ENCODE measurements at places on chromosomes 7 and 10.

DNA sequence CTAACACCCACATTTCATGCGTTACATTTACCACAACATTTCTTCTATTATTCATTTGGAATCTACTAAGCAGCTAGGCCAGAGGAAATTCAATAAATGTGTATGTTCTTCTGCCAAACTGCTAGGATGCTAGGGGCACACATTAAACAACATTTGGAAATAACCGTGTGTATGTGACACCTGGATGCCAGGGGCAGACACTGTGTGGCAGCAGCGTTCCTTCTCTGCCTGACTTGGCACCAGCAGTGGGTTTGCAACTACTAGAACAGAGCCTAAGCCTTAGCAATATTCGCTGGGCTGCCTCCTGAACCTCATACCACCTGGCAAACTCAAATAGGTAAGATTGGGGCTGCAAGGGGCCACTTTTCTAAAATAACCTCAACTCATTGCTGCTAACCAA lies 182.1 kb downstream of the CHCHD3 start:
- no peak for DNase-seq

- DNase-seq, result no peak
Observed at GRCh38 chr10:14459665-14460064, 128.9 kb upstream of the FRMD4A start.

DNA sequence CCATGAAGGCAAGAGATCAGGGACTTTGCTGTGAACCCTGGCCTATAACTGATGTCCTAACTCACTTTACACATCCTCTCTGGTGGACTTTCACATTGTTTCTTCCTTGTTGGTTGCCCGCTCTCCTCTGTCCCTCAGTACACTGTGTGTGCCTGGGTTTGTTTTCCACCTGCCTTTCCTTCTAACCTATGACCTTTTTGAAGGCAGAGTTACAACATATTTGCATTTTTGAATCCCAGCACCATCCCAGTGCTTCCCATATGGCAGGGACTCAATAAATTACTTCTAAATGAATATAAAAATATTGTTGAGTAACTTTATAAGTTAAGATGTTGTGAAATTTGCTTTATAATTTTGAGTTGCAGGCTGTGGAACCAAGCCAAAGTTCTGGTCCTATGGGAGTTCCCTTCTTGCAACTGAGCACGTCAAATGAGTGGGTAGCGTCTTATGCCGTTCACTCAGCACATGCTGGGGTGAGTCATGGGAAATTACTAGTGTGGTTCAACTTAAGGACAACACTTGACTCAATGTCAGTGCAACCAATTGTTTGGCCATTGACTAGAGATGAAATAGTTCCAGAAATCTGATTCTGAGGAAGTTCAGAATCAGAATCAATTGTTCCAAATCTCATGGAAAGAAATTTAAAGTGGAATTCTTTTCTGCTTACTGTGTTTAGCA lies 250.9 kb downstream of the TWIST1 start:
- no peak for DNase-seq

DNA sequence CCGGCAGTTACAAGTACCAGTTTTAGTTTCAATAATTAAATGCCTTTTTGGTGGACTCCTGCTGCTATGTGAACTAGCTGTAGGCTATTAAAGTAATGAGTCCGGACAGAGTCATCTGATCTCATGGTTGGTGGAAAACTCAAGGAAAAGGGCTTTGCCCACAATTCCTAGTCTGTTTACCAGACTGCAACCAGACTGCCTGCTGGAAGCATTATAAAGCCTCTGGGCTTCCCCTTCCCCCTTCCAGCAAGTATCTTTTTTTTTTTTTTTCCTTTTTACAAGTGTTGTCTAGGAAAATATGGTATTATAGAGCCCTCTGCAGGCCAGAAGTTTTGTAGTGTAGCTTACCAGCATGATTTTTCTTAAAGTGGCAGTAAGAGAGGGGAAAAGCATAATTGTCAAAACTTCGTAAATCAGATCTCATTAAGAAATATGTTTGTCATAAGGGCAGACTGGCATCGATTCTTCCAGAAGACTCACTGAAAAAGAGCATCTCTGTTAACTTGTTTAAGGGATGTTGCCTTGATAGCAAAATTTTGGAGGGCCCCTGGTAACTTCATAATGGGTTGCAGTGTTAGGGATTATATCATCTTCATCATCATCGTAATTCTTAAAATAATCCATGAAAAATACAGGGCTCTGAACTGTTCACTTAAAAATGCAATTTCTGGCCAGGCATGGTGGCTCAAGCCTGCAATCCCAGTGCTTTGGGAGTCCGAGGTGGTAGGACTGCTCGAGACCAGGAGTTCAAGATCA lies 181.3 kb downstream of the TAX1BP1 start:
- peak; percentile 60 for DNase-seq

DNA sequence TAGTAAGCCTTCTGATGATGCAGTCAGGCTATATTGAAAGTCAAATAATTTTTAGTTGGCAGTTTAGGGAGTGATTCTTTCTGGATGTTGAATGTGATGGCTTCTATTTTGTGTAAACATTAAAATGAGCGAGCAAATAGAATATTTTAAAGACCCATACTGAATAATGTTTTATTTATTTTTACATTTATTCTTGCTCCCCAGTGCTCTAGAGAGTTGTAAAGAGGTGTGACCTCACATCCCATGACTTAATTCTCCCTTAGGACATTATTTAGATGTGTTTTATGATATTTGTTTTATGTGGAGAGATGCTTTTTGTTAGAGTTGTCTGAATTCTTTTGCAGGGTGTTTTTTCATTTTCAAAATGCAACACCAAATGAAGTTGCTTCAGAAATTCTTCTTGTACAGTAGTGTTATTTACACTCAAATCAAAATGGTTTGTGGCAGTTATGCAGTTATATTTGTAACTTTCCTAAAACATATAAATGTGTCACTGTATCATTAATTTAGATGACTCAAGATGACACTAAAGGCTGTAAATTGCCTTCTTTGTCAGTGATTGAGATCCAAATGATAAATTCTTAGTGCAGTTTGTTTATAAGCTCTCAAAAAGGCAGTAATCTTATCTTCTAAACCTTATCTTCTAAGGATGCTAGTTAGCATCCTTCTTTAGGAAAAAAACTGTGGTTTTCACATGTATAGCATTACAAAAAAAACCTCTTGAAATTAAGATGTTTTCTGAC lies 12.4 kb downstream of the UMAD1 start:
- DNase-seq, result no peak

DNA sequence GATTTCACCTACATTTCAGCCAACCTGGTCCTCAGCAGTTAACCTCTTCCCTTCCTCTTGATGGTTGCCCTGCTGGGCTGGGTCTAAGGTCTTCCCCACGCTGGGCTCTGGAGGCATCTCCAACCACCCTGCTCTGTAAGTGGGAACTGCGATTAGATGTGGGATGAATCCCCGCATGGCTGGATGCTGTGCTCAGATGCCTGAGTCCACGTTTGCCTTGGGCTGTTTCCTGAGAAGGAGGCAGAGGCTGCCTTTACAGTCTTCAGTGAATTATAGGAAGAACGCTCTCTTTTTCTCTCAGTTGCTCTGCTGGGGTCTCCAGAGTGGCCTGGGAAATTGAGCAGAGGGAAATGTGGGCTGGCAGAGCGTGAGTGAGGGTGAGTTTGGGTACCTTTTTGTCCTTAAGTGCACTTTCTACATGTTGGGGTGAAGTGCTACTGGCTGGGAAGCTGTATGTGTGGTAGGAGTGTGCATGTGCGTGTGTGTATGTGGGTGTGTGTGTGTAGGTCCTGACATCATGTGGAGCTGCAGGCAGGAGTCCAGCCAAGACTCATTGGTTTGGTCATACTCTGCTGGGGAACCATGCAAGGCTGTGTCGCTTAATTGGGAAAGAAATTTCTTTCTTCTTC lies 1.5 kb downstream of the GIMAP8 start:
- DNase-seq, result no peak

GRCh38 chr7:154451480-154452457 lies 399.6 kb downstream of the DPP6 start:
- no peak for DNase-seq

DNA sequence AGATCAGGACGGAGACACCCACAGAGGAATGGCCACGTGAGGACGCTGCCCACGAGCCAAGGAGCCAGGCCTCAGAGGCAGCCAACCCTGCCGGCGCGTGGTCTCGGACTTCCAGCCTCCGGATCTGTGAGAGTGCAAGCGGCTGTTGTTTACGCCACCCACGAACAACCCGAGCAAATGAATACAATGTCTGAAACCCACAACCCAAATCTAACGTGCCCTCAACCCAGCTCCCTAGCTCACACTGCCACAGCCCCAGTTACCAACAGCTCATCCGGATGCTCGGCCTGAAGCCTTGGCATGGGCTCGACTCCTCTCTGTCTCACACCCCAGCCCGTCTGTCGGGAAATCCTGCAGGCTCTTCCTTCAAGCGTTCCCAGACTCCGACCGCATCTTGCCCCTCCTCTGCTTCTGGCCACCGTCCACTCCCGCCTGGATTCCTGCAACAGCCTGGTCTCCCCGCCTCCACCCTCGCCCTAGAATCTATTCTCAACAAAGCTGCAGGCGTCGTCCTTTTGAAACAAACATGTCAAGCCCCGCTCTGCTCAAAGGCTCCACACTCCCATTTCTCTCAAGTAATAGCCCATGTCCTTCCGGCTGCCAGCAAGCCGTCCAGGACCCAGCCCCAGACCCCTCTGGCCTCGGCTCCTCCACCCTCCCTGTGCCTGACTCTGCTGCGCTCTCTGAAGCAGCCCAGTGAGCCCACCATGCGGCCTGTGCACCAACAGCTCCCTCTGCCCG lies 35.3 kb downstream of the STK32C start:
- no peak for DNase-seq

- DNase-seq, result no peak
Observed at GRCh38 chr10:25130906-25131305, 43.9 kb upstream of the GPR158 start.

DNA sequence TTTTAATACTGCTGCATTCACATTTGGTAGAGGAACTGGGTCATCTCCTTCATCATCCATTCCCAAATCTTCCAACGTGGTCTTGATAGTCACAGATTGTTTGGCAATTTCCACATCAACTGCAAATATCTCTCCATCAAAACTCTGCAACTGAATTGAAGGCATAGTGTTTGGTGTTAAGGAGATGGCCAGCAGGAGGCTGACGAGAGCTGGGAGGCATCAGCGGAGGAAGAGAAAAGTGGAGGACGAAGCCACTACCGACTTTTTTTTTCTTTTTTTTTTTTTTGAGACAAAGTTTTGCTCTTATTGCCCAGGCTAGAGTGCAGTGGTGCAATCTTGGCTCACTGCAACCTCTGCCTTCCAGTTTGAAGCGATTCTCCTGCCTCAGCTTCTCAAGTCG lies 205.0 kb upstream of the KCTD7 start:
- no peak for DNase-seq

GRCh38 chr10:86306628-86307278 lies 59.8 kb downstream of the GRID1 start:
- no peak for DNase-seq

DNA sequence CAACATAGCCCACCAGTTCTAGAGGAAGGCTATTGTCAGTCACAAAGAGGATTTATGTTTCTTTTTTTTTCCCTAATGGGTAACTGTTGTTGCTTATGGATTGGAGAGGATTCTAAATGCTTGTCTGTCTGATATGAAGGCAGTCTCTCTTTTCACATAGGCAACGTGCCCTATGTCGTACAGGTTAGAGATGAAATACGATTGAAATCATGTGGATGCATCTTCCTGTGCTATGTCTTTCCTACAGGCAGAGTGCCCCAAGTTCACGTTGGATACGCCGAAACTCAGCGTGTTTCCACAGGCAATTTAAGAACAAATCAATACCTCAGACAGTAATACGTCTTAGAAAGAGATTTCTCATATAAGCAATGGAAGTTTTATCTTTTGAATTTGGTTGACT lies 93.8 kb downstream of the CELF2 start:
- no peak for DNase-seq
